Stimulated activated CD4-positive, alpha-beta T cell treated with anti-CD3 and anti-CD28 coated beads, Interleukin-4, amount 100 ng/mL, for 4 hours (primary cell): ENCODE measurements at places on chromosomes 5 and 9.

GRCh38 chr5:123585871-123586270, 73.9 kb downstream of the CSNK1G3 start:
- no peak for DNase-seq

GRCh38 chr9:74901001-74901400, 13.3 kb upstream of the TRPM6 start:
- DNase-seq: no peak

DNA sequence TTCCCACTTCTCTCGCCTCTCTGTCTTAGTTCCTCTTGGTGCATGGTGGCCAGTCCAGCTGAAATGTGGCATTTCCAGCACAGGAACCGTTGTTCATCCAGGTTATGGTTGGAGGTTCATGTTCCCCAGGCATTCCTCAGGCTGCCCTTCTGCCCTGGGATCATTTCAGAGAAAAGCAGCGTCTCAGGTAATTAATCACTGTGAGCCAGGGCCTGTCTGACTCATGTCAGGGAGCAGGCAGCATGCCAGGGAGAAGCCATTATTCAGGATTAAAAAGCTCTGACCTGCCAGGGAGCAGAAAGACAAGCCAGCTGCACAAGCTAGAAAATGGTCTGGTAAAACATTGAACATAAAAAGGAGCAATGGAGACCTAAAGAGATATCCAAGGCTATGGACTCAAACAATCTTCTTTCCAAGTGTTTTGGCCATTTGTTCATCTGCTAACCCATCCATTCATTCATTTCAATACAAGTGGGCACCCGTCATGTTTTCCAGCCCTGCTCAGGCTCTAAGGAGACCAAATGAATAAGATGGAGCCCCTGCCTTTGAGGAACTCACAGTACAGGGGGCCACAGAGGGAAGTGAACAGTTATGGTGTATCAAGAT, 241.4 kb downstream of the DRD1 start:
- DNase-seq: no peak

DNA sequence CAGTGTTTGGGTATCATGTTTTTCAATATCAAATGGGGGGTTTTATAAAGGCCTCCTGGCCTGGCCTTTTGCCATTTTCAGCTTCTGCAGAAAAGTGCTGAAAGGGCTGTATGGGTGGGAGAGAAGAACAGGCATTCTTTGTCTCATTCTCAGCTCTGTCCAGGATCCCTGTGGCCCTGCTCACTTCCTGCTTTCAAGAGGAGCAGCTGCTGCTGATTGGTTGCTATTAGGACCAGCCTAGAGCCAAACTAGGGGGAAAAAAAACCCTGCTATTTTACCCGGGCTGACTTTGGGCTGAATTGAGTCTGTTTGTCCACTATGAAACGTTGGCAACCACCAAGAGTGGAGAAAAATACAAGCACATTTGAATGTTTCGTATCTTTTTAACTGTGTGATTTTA, 117.1 kb downstream of the CMYA5 start:
- DNase-seq: no peak

GRCh38 chr9:130616451-130616850, 37.1 kb downstream of the FUBP3 start:
- DNase-seq: no peak

- DNase-seq: no peak
Observed at GRCh38 chr5:84088996-84089395, 295.7 kb downstream of the EDIL3 start.

DNA sequence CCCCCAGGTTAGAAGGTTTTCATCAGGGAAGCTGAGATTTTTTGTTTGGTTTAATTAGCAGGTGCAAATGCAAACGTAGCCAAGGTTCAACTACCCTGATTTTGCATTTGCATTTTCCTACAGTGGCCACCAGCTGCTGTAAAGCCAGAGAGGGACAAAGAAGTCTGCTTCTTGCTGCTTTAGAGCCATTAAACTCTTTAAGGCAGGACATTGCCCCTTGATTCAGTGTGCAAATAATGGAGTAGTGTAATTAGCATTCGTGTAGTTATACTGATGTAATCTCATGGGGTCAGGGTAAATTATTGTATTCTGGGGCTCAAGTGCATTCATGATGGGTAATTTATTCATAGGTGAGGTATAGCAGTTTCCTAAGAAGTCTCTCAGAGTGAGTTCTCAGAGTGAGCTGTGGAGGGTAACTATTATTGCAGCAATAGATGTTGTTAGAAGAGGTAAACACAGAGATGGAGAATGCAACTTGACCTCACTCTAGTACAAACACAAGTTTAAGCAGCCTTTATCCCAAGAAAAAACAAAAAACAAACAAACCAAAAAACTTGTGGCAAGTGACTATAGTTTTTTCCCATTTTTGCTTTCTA, 526.5 kb downstream of the KIF4B start:
- DNase-seq: no peak
